Camera-type eye (tissue), 1 donor: ENCODE measurements at places on chromosomes 6 and 20. TPM values are rescaled to one million over a fixed set of nuclear protein-coding genes. Genes with fewer than 3 reads are reported as not detected.

The SNAI1 gene
- 0.22 TPM for total RNA-seq

The CDH26 gene
- 4.6 TPM for total RNA-seq

The GPR6 gene
- total RNA-seq, result not detected

The CD93 gene
- 47.2 TPM for total RNA-seq

The FLRT3 gene
- 32.1 TPM for total RNA-seq

The IL17A gene
- total RNA-seq, result not detected

The ZSCAN9 gene
- 40.6 TPM for total RNA-seq

The FNDC11 gene
- 1.0 TPM for total RNA-seq

The SLC22A16 gene
- 0.82 TPM for total RNA-seq
